Activated CD8-positive, alpha-beta T cell treated with anti-CD3 and anti-CD28 coated beads, Interleukin-2, amount 10 ng/mL, durations not matched to agents 7 days and 5 days (primary cell): ENCODE measurements at places on chromosomes 2 and 18. TPM values are rescaled to one million over a fixed set of nuclear protein-coding genes. Genes with fewer than 3 reads are reported as not detected.

DNA sequence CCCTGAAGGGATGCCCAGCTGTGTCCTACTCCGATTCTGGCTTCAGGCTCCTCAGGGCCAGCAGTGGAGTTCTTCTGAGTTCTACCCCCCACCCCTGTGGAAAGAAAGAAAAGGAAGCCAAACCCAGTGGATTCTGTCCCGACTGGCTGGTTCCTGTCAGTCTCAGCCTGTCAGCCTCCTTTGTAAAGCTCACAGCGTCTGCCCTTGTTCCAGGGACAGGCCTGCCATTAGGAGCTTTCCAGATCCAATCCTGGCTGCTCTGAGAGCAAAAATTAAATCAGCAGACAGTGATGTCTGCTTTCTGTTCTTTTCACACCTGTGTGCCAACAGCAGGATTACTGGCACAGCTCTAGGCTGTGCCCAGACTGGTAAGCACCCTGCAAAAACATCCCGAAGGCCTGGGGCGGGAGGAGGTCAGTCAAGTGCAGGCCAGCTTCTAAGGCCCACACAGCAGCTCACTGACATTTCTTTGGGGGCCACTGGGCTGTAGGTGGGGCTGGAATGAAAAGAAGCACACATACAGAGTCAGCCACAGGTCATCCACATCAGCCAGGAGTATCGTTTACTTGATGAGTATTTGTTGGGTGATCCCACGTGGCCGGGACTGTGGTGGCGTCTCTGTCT, 69.1 kb downstream of the EHD3 start:
- H3K4me3 ChIP-seq: no peak overlapping the region
- H3K27ac ChIP-seq: no peak overlapping the region
- peaks cover 20% of the 10 kb centered on the region for H3K27me3 ChIP-seq
- no peaks in the 10 kb centered on the region for H3K36me3 ChIP-seq
- H3K4me1 ChIP-seq: no peaks in the 10 kb centered on the region

GRCh38 chr2:72694715-72695496, 130.9 kb downstream of the EXOC6B start:
- no peak for DNase-seq
- H3K27ac ChIP-seq: no peak overlapping the region
- H3K36me3 ChIP-seq: no peaks in the 10 kb centered on the region
- no peaks in the 10 kb centered on the region for H3K27me3 ChIP-seq

GRCh38 chr18:61765097-61765496, 127.7 kb downstream of the RNF152 start:
- H3K27ac ChIP-seq: no peak overlapping the region
- H3K4me1 ChIP-seq: peaks cover 4% of the 10 kb centered on the region

GRCh38 chr18:44039216-44039615, 641.5 kb upstream of the SETBP1 start:
- H3K27me3 ChIP-seq: no peaks in the 10 kb centered on the region
- no peak overlapping the region for H3K27ac ChIP-seq
- no peaks in the 10 kb centered on the region for H3K36me3 ChIP-seq

Gene CYRIA
- 0.84 TPM for total RNA-seq

Gene TLK1
- 96.3 TPM for total RNA-seq

DNA sequence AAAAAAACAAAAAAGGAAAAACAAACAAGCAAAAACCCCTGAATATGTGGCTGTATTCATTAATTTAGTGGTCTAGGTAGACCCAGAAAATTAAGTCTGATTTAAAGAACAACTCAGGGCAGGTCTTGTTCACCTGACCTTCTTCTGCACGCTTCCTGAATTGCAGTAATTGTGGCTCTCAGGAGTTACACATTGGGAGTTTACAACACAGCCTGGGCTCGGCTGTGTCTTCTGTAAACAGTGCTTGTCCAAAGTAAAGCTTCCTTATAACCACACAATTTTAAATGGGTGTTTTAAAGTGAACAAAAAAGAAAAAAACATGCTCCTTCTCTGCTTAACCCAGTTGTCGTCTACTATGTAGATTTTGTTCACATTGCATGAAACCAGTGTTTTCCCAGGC, 8.3 kb upstream of the MTIF2 start:
- peaks cover 7% of the 10 kb centered on the region for H3K4me1 ChIP-seq
- no peak overlapping the region for H3K4me3 ChIP-seq
- no peak for DNase-seq
- peaks cover 3% of the 10 kb centered on the region for H3K36me3 ChIP-seq
- no peaks in the 10 kb centered on the region for H3K27me3 ChIP-seq

DNA sequence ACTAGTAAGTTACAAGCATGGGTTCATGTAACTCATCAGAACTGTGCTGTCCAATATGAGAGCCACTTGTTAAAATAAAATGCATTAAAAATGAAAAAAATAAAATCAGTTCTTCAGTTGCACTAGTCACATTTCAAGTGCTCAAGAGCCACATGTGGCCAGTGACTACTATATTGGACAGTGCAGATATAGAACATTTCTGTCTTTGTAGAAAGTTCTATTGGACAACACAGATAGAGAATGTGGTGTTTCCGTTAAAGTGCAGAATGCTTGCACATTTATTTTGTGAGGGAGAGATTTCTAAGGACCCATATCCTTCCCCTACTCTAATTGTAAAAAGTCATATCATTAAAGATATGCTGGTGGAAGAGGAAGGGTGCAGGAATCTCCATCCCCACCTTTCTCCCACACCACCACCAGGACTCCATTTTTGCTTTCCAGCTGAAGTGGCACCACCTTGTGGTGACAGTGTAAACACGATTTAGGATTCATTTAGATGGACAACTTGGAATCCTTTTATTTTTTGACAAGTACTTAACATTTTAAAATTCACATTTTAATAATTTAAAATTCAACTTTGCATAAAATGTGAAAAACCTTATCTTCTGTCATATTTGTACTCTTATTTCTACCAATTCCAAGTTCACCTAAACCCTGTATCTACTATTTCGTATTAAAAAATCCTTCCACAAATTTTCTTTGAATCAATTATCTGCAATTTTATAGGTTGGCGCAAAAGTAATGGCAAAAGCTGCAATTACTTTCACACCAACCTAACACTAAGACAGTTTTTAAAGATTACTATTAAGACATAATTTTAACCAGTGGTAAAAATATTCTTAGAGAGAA, 9.4 kb upstream of the CD302 start:
- no peak overlapping the region for H3K4me3 ChIP-seq
- no peaks in the 10 kb centered on the region for H3K4me1 ChIP-seq
- H3K36me3 ChIP-seq: peaks cover 5% of the 10 kb centered on the region
- no peaks in the 10 kb centered on the region for H3K27me3 ChIP-seq
- no peak overlapping the region for H3K27ac ChIP-seq

DNA sequence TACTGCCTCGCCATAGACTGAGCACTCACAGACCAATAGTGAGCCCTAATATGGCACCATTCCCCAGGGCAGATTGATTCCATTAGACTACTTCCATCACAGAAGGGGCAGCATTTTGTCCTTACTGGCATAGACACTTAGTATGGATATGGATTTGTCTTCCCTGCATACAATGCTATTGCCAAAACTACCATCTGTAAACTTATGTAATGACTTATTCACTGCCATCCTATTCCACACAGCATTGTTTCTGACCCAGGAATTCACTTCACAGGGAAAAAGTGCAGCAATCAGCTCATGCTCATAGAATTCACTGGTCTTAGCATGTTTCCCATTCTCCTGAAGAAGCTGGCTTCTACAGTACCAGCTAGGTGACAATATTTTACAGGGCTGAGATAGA, 179.0 kb downstream of the PPP1R1C start:
- no peaks in the 10 kb centered on the region for H3K4me1 ChIP-seq
- H3K27ac ChIP-seq: no peak overlapping the region
- H3K36me3 ChIP-seq: no peaks in the 10 kb centered on the region
- H3K27me3 ChIP-seq: no peaks in the 10 kb centered on the region
- H3K4me3 ChIP-seq: no peak overlapping the region

DNA sequence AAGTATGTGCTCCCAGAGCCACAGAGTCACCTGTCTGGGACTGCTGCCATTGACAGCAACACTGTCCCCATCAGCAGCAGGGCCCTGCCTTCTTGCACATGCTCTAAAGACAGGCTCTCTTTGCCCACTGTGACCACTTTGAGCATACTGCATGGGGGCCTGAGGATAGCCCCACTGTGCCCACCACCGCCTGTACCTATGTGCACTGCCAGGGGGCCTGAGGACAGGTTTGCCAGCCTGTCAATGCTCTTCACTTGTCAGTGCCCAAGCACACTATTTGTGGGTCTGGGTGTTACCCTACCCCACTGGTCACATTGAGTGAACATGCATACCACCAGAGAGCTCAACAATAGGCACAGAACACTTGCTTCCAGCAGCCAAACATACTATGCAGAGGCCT, 1137.0 kb upstream of the FANCL start:
- H3K27ac ChIP-seq: no peak overlapping the region
- no peaks in the 10 kb centered on the region for H3K27me3 ChIP-seq
- H3K4me1 ChIP-seq: no peaks in the 10 kb centered on the region
- H3K4me3 ChIP-seq: no peak overlapping the region
- H3K36me3 ChIP-seq: no peaks in the 10 kb centered on the region

GRCh38 chr2:30776831-30777635, 30.2 kb downstream of the CAPN13 start:
- no peaks in the 10 kb centered on the region for H3K4me1 ChIP-seq
- DNase-seq: no peak
- peaks cover 17% of the 10 kb centered on the region for H3K27me3 ChIP-seq
- H3K36me3 ChIP-seq: no peaks in the 10 kb centered on the region
- no peak overlapping the region for H3K4me3 ChIP-seq
- H3K27ac ChIP-seq: no peak overlapping the region

- peaks cover 9% of the 10 kb centered on the region for H3K27me3 ChIP-seq
- no peaks in the 10 kb centered on the region for H3K4me1 ChIP-seq
- no peak overlapping the region for H3K27ac ChIP-seq
- H3K36me3 ChIP-seq: no peaks in the 10 kb centered on the region
- H3K4me3 ChIP-seq: no peak overlapping the region
Measured at GRCh38 chr2:152492911-152493310, 157.9 kb downstream of the FMNL2 start.

GRCh38 chr2:127649100-127649611, 3.2 kb downstream of the GPR17 start:
- H3K27ac ChIP-seq: peak overlapping the region; percentile 64
- no peaks in the 10 kb centered on the region for H3K27me3 ChIP-seq
- no peak overlapping the region for H3K4me3 ChIP-seq
- H3K4me1 ChIP-seq: peaks cover 18% of the 10 kb centered on the region
- DNase-seq: no peak

DNA sequence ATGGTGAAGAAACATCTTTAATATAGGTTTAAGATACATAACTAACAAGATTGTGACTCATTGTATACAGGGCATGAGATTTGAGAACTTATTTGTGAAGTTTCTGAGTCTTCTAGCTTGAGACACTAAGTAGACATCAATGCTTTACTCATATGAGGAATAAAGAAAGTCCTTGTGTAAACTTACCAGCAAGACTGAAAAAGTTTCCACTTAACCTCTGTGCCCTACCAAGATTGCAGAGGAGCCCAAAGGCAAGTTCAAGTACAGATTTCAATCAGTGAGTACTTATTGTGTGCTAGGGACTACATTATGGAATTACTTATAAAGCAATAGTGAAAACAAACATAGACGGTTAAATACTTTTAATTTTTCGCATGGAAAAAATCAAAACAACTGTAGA, 1041.2 kb upstream of the CELF4 start:
- no peak overlapping the region for H3K4me3 ChIP-seq
- no peaks in the 10 kb centered on the region for H3K36me3 ChIP-seq
- H3K4me1 ChIP-seq: no peaks in the 10 kb centered on the region

Gene WNT10A
- not detected for total RNA-seq

DNA sequence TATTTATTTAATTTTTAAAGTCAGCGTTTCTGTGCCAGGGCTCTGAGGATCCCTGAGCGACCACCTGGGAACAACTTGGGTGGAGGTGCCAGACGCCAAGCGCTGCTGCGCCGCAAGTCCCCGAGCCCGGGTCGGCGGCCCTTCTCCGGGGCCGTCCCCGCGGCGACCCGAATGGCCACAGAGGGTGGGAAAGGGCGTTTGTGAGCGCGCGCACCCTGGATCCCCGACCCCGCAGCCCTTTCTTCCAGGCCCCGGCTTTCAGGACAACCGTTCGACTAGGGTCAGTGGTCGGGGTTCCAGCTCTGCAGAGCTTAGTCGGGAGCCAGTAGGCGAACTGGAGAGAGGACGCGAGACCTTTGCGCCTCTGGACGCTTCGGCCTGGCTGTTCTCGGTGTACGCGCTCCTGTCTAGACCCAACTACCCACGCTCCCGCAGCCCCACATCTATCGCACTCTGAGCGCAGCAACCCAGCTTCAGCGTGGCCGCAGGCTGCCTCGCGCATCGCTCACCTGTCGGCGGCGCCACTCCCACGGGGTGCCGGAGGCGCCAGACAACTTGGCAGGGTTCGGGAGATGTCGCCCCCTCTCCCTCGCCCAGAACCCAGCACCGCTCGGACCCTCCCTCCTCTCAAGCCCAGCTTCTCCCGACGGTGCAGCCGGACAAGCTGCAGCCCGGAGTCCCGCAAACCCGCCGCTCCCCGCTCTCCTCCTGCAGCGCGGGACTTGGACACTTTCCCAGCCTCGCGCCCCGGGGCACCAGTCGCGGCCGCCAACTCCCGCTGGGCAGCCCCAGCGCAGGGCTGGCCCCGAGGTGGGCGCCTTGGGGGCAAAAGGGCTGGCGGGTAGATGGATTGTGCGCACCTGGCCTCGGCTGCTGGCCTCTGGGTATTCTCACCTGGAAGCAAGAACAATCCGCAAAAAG, 758 bp downstream of the LYPD1 start:
- no peaks in the 10 kb centered on the region for H3K4me1 ChIP-seq
- peaks cover 4% of the 10 kb centered on the region for H3K36me3 ChIP-seq
- no peak overlapping the region for H3K4me3 ChIP-seq
- no peak for DNase-seq
- H3K27me3 ChIP-seq: peaks cover 28% of the 10 kb centered on the region

- no peaks in the 10 kb centered on the region for H3K27me3 ChIP-seq
- no peaks in the 10 kb centered on the region for H3K4me1 ChIP-seq
- no peak for DNase-seq
Measured at GRCh38 chr18:62384068-62384467, 59.0 kb downstream of the TNFRSF11A start.

Gene GRB14
- not detected for total RNA-seq

DNA sequence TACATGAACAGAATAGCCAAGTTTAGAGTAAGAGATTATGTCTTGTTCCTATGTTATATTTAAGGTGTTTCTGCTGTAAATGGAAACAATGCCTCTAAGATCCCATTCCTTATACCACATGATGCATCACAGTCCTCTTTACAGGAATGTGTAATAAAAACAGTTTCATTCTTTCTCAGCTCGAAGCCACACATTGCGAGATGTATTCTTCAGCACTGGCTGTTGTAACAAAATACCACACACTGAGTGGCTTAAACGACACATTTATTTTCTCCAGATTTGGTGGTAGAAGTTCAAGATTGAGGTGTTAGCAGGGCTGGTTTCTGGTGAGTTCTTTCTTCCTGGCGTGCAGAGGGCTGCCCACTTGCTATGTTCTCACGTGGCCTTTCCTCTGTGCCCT, 246.2 kb downstream of the SOCS6 start:
- H3K4me3 ChIP-seq: no peak overlapping the region
- H3K4me1 ChIP-seq: no peaks in the 10 kb centered on the region
- H3K36me3 ChIP-seq: no peaks in the 10 kb centered on the region
- H3K27me3 ChIP-seq: no peaks in the 10 kb centered on the region
